ENCODE measurements at places on chromosomes 5 and 9.
A peak's percentile ranks its signal among the peaks of the same experiment; 100 is the strongest.

DNA sequence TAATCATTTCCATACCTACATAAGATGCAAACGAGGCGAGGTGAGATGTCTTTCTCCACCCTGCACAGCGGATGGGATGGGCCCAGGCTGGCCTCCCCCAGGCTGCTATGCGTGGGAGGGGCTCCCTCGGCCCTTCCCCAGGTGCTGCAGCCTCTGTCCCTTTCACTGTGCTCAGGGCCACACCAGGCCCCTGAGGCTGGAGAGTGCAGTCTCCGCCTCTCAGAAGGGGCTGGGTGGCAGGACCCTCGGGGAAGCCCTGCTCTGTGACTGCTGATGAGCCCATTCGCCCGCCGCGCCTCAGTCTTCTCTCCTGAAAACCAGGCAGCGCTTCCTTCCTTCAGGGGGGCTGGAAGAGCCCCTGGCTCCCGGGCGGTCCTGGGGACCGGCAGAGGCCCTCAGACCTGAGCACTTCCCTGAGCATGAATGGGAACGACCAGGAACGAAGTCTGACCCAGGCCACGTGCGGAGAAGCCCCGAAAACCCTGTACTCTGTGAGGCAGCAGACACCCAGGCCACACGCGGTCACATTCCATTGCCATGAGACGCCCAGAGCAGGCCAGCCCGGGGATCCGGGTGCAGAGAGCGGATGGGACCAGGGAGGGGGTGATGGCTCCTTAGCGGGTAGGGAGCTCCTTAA, 21.9 kb upstream of the NOTCH1 start:
- peak; percentile 91 for DNase-seq

DNA sequence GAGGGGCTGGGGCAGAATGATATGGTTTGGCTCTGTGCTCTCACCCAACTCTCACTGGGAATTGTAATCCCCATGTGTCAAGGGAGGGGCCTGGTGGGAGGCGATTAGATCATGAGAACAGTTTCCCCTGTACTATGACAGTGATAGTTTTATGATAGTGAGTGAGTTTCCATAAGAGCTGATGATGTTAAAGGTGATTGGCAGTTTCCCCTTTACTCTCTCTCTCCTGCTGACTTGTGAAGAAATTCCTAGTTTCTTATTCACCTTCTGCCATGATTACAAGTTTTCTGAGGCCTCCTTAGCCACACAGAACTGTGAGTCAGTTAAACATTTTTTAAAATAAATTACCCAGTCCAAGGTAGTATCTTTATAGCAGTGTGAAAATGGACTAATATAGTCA, 120.4 kb upstream of the CDH9 start:
- DNase-seq: peak; percentile 9

GRCh38 chr9:108565651-108566378, 290.0 kb downstream of the ACTL7B start:
- DNase-seq: peak; percentile 91

- no peak for DNase-seq
Observed at GRCh38 chr9:95892690-95893089, 17.2 kb downstream of the ERCC6L2 start.
